ENCODE measurements at places on chromosomes 4 and X.

- DNase-seq = no peak
Measured at GRCh38 chr4:85607624-85608023, 132.7 kb downstream of the ARHGAP24 start.

DNA sequence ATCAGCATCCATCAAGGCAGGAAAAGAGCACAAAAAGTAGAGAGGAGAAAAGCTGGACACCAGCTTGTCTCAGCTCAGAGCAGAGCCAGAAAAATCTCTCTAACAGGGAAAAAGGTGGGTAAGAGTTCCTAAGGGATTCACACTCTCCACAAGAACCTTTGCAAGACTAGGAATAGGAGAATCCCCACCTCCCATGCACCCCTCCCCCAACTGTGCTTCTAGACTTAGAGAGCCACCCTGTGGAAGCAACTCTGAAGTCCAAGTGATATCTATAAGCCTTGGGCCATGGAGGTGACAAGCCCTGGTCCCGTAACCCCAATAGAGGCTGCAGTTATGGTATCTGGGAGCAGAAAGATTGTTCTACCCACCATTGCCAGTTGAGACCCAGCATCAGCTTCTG lies 267.6 kb upstream of the MTMR8 start:
- DNase-seq = no peak

GRCh38 chrX:100478714-100479306 lies 68.7 kb upstream of the PCDH19 start:
- DNase-seq = no peak

DNA sequence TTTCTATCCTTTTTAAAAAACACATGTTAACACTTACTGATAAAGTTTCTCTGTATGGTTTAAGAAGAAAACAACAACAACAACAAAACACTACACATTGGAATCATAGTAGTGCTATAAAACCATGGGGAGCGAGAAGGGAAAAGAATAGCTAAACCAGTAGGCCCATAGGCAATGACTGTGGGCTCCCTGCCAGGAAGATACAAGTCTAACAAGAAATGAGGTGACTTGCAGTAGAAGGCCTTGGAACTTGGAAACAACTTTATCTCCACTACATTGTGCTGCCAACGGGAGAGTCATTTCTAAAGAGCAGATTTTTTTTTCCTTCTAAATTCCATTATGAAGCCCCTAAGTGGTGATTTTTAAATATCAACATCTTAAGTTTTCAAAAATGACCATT lies 78.0 kb downstream of the GPC4 start:
- no peak for DNase-seq

- no peak for DNase-seq
Measured at GRCh38 chr4:19399001-19399400, 852.7 kb upstream of the SLIT2 start.

GRCh38 chr4:150582873-150583286 lies 929 bp downstream of the MAB21L2 start:
- no peak for DNase-seq

GRCh38 chr4:26032142-26032541 lies 118.1 kb downstream of the SMIM20 start:
- DNase-seq = peak; percentile 47

- no peak for DNase-seq
Measured at GRCh38 chr4:81257021-81257420, 42.0 kb upstream of the PRKG2 start.

GRCh38 chr4:164012396-164013027 lies 518.0 kb downstream of the TMA16 start:
- peak; percentile 51 for DNase-seq

DNA sequence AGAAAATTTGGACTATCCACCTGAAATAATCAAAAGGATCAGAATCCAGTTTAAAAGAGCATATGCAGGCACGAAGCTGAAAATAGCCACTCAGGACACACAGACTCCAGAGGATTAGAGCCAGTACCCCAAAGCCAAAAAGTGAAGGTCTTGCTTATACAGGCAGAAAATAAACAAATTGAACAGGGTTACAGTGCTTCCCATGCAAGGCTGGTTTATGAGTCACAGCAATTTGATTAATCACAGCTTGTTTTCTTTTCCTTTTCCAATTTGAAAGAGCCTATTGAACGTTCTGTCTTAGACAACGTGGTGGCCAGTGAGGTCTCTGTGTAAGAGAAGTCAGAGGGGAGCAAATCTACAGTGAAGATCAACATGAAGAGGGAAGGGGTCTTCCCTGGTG lies 10.2 kb downstream of the HGFAC start:
- DNase-seq = no peak

GRCh38 chrX:20412871-20413486 lies 146.3 kb upstream of the RPS6KA3 start:
- no peak for DNase-seq

GRCh38 chrX:50638123-50638522 lies 167.5 kb upstream of the DGKK start:
- no peak for DNase-seq

DNA sequence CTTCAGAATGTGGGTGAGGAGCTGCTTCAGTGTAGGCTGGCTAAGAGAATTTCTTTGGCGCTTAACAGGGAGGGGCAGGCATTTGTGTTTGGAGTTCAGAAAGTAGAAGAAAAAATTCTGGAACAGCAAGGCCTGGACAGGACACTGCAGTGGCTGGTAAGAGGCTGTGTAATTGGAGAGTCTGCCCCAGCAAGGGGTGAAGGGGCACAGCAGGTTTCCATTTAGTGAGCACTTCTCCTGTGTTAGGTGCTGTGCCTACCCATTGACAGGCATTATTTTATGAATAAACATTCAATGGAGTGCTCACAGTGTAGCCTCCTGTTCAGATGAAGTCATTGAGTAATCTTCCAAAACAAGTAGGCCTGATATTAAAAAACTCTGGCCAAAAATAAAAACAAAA lies 10.7 kb upstream of the CPE start:
- DNase-seq = no peak

DNA sequence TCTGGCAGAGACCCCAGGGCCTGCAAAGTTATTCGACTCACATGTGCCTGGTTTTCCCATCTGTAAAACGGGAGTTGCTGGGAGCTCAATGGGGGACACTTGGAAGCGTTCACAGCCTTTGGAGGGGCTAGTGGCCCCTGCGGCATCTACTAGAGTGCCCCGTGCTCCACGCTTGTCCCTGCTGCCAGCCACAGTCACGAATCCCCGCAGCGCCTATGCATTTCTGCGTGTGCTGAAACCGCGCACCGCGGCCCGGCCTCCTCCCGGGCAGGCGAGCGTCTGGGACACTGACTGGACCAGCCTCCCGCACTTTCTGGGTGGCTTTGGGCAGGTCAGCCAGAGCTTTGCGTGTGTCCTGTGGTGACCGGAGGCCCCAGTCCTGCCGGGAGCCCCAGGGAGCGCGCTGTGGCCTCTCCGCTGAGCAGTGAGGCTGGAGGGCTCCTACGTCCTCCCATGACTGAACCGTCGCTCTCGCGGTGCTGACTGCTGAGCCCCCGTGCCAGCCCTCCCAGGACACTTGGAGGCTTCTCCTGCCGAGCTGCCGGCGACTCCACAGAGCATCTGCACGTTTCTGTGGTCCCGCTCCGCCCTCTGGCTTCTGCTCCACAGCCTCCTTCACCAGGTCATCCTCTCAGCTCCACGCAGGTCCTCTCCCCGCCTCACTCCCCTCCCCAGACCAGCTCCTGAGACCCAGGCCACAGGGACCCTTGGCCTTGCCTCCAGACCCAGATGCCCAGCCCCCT lies 36.3 kb downstream of the PIGG start:
- no peak for DNase-seq

- DNase-seq = peak; percentile 9
Measured at GRCh38 chr4:88672987-88673386, 24.6 kb downstream of the NAP1L5 start.

DNA sequence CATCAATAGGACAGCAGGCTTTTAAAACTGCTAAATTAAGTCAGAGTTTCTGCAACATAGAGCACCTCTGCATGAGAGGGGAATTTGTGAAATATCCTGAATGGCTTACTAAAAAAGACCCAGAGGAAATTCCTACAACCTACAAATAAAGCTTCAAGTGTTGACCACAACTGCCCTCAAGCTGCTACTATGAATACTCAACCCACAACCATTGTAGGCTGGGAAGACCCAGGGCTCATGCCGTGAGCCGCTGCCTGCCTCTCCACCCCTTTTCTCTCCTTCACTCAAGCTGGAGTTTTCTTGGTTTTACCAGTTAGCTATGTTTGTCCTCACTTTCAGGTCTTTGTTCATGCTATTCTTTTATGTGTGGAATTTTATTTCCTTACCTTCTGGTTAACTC lies 151.6 kb downstream of the EMCN start:
- DNase-seq = no peak

DNA sequence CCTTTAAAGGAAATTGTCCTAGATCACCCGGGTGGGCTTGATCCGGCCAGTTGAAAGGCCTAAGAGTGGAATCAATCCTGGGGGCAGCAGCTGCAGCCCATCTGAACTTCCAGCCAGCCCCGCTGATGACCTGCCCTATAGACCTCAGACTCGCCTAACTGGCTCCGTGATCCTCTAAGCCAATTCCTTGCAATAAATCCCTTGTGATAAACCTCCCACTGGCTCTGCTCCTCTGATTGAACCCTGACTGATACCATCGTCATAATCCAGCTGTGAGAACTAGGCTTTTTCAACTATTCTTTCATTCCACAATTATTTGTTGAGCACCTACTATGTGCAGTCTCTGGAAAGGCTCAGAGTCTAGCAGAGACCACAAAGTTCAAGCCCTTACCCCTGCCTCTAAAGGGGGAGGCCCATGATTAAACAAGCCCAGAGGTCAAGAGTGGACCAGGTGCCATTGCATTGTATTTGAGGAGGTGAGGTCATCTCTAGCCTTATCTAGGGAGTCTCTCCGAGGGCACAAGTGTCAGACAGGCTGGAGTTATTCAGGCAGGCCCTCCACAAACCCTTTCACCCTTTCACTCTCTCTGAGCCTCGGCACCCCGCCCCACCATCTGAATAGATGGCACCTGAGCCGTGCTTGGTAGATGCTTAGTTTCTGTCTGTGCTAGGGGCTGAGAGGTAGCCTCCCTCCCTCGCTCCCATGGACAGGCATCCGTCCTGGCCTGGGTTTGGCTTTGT lies 20.5 kb upstream of the GPR78 start:
- no peak for DNase-seq

DNA sequence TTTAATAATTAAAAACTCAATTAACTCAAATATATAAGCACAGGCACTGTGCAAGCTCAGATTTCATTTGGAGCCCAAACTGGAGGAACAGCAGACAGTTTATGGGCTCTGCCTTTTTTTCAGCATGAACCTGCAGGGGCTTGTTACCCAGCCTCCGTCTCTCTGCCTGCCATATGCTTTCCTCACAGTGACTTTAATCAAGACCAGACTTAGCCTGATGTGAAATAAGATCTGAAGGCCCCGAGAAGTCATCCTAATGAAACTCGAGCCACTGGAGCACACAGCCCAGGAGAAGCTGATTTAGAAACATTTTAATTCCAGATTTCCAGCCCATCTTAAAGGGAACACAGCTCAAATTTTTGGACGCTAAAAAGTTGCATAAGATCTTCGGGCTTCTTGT lies 55.6 kb downstream of the SPATA18 start:
- DNase-seq = peak; percentile 2

DNA sequence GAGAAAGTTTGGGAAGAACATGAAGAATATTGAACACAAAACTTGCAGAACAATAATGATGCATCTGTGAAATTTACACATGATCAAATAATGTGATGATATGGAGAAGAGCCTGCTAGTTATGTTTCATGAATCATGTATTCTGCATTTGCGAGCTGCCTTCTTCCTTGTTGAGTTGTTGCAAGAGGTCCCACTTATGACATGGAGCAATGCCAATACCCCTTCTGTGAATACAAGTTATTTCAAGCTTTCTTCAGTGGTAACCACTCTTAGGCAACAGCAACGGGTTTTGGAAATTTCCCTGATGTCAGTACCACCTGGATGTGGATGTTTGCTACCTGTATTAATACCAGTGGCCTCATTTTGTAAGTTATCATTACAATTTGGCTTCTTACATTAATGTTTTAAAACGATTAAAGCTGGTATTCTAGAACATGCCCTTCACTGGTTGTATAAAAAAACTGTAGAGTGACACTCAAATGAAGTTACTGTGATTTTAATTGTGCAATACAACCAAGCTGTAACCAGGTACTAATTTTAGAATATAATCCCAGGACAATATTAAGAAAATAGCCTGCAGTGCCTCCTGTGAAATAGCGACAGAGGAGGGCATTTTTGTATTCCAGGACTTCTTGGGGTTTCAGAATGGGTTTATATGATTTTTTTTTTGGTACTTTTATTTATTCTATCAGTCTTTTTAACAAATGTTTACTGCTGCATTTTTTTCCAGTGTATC lies 25.3 kb downstream of the IQCM start:
- DNase-seq = no peak

GRCh38 chr4:16750882-16751642 lies 147.4 kb downstream of the LDB2 start:
- no peak for DNase-seq

GRCh38 chr4:124095621-124096020 lies 616.9 kb downstream of the ANKRD50 start:
- no peak for DNase-seq

- DNase-seq = no peak
Measured at GRCh38 chr4:83548151-83548905, 12.4 kb downstream of the GPAT3 start.

Data from retina (tissue), 1 donor.